ENCODE measurements at places on chromosomes 2 and 18.

DNA sequence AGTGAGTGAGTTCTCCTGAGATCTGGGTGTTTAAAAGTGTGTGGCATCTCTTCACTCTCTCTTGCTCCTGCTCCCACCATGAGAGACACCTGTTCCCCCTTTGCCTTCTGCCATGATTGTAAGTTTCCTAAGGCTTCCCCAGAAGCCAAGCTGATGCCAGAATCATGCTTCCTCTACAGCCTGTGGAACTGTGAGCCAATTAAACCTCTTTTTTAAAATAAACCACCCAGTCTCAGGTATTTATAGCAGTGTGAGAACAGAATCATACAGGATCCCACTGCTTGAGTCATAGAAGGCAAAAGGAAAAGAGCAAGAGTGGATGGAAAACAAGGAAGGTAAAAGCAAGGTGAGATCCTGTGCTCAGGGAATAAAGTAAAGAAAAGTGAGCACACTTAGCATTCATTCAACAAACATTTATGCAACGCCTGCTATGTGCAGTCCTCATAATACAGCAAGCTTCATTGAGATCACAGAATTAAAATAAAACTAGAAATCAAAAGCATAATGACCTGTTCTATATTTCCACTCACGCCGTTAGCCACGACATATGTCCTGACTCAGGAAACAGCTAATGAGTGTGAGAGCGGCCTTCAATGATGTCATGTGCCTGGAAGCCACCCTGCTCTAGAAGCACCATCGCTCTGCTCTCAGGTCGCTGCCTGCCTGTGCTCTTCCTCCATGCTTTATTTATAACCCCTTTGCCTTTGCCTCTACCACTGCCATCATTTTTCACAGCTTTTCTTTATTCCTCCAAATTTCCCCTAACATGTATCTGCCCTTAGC lies 11.3 kb upstream of the COPS8 start:
- no peak for DNase-seq

DNA sequence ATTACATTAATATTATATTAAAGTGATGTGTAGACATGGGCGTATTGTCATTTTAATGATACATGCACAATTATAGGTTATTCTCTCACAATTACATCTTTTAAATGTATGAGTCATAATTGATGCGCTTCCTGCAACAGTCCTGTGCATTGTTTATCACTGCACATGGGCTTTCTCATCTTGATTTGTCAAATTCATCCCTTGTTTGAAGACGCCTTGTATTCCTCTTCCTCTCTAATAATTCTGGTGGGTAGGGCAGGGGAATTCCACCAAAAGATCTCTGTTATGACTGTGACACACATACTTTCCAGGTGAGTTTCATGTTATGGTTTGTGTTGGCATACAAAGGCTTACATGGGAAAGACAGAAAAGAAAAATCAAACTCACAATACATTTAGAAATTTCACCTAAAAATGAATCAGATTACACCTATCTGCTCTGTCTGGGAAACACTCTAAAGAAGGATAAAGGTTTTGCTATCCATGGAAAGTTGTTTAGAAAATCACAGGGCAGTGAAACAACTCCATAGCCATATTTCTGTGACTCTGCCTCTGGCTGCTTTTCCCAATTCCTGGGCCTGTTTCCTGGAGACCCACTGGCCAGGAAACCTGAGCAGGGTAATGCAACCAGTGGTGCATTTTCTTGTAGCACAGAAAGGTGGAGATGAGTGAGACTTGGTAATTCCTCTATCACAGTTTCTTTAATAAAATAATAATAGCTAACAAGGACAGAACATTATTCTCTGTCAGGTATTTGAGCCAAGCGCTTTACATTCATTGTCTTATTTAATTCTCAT lies 13.2 kb downstream of the SLC9A2 start:
- DNase-seq: no peak

DNA sequence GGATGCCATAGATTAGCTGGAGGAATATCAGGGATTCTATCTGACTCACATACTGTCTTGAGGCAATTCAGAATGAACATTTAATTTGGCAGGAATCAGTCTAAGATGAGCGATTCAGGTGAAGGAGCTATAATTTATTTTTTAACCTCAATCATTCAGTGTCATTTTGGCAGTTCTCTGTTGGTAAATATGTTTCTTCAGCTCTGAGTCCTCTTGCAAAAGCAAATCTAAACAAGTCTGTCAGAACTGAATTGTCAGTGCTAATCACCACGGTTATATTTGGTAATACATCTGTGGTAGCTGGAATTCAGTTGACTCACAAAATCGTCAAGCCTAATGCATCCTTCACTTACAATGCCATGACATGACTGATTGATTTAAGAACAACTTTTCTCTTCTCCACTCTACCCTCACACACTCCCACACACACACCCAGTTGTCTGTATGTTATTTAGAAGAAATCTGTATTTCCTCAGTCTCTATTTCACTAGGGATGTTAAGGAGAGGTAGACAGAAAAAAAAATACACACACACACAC lies 516.6 kb upstream of the NXPH2 start:
- no peak for DNase-seq

- no peak for DNase-seq
These were observed 132.3 kb upstream of the NETO1 start for GRCh38 chr18:72999971-73000607.

DNA sequence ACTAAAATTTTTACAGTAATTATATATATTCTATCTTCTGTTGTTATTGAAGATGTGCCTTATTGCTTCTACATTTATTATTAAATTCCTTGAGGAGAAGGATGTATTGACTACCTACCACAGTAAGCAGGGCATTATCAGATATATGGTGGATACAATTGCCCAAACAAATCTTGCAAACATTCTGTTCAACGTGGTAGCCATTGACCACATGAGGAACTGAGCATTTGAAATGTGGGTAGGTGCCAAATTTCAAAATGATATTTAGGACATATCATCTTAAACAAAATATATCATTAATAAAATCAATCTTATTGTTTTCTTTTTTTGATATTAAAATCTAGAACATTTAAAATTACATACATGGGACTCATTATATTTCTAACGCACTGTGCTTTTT lies 11.1 kb downstream of the SCN3A start:
- DNase-seq: no peak

DNA sequence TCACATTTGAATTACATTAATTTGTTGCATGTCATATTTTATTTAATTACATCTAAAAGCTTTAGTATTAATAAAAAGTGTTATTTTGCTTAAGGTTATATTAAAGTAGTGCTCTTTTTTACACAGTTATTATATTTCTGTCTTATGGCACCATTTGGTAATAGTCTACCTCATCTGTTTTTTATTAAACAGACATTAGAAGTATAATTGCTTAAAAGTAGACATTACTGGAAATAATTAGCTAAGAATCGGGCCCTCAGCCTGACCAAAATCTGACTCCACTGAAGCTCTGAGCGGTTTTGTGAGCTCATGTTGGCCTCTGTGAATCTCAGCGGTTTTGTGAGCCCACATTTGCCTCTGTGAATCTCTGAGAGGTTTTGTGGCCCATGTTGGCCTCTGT lies 102.5 kb upstream of the SNTG2 start:
- no peak for DNase-seq

- DNase-seq: no peak
These were observed 549.0 kb upstream of the PKDCC start for GRCh38 chr2:41498781-41499180.

GRCh38 chr18:29979881-29980280 lies 1062.7 kb downstream of the DSC3 start:
- no peak for DNase-seq

GRCh38 chr2:68911709-68912108 lies 40.5 kb upstream of the BMP10 start:
- DNase-seq: no peak

DNA sequence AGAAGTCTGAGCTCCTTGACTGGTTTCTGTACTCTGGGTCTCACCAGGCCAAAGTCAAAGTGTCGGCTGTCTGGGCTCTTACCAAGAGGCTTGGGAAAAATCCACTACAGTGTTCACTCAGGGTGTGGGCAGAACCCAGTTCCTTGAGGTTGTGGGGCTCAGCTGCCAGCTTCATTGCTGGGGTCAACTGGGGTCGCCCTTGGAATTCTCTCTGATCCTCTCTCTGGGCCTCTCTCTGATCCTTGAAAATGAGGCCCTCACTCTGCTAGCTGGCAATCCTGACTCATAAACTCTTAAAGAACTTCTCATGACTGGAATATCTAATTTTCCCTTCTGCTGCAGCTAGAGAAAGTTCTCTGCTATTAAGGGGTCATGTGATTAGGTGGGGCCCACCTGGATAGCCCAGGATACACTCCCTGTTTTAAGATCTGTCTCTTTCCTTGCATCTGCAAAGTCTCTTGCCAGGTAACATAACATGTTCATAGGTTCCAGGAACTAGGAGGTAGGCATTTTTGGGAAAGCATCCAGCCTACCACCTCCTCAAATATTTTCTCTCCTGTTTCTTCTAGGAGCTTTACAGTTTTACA lies 66.3 kb downstream of the SP110 start:
- DNase-seq: no peak

- DNase-seq: no peak
These were observed 501.0 kb downstream of the EIPR1 start for GRCh38 chr2:2876331-2877221.

DNA sequence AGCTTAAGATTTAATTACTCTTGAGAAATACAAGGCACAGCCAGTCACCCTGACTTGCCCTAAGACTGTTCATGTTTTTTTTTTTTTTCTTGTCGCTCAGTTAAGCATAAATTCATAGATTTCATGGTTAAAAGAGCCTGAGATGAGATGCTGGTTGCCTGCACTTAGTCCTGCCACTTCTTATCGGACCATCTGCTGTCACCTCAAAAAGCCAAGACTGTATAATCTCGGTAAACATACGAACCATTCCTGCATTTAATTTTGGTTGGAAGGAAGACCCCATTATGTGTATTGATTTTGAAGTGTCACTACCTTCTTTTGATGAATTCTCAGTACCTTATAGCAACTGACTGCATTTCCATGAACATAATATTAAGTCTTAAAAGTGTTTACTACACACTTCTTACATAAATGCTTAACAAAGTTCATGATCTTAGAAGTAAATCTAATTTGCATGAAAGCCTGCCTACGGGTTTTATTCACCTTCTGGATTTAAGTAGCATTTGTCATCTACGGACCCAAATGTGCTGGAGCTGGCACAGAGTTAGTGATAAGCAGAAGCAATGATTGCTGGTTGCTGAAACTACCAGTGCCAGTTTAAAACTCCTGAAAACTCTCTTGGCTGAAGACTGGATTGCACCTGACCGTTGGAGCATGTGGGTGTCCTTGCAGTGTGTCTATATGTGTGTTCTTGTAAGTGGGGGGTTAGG lies 843.4 kb downstream of the TMEM182 start:
- DNase-seq: no peak

- no peak for DNase-seq
These were observed 33.9 kb downstream of the BMP10 start for GRCh38 chr2:68837164-68837860.

GRCh38 chr18:80033181-80034067 lies 810 bp upstream of the RBFA start:
- DNase-seq: no peak

DNA sequence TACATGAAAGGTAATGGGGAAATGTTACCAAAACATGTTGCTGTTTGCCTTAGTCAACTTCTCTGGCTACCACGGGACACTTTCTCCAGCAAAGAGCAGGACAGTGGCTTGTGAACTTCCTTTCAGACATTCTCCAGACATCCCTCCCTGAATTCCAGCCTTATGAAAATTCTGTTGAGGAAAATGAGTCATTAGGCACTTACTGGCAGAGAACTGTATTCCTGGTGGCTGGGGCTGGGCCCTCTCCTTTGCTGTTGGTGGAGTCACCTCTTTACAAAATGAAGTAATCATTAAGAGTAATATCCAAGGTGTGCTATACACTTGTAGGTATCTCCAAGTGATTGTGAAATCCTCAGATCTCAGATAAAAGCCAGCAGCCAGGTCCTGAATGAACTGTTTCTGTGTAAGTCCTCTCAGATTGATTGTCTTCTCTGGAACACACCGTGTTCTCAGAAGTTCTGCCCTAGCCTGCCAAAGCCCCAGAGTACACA lies 1.3 kb upstream of the FAP start:
- no peak for DNase-seq

DNA sequence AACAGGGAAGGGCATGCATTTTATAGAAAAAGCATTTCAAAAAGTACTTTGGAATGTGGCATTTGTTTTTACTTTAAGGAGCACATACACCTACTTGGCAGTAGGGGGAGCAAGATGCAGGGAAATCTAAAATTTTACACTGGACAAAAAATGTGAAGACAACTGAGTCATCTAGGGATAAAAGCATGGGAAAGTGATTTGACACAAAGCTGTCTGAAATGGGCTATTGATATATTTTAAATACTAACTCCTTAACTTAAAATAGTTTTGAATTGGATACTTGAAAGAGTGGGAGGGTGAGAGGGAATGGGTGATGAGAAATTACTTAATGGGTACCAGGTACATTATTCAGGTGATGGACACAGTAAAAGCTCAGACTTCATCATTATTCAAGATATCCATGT lies 15.8 kb downstream of the TMEM200C start:
- DNase-seq: no peak

DNA sequence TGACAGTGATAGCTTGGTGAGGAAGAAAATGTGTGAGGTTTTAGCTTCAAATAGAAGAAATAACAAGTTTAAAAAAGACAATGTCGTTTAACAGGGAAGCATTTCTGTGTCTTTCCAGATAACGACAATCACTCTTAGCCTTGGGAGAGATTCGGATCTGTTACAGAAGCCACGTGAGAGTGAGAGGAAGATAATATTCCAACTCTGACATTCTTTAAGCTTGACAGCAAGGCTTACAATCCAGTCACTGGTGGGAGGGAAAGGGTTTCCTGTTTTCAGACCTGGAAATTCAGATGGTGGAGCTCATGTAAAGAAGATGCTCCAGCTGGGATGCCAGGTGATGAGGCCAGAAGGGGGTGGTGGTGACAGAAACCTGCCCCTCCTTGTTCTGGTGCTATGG lies 30.8 kb downstream of the FBXO48 start:
- DNase-seq: no peak

DNA sequence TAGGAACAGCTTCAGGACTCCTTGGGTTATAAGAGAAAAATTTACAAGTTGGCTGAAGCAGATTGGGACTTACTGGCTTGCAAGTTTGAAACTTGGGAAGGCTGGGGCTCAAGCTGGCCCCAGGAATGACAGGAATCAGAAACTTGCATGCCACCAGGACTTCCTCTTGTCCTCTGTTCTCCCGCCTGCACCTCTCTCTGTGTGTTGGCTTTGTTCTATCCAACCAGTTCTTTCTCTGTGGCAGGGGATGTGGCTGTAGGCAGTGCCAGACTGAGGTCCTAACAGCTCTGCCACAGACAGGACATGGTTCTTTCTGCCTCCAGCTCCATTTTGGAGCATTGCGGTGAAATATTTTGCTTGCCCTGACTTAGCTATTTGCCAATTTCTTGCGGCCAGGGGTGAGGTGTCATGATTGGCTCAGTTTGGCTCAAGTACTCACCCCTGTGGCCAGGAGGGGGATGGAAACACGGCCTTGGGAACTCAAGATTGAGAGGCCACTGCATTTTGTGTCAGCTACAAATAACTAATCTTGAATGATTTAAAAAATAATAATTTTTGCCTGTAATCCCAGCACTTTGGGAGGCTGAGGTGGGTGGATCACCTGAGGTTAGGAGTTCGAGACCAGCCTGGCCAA lies 48.9 kb downstream of the MEP1B start:
- DNase-seq: no peak
